Uterus (tissue), 4 donors: ENCODE measurements at places on chromosomes 11 and 22.

DNA sequence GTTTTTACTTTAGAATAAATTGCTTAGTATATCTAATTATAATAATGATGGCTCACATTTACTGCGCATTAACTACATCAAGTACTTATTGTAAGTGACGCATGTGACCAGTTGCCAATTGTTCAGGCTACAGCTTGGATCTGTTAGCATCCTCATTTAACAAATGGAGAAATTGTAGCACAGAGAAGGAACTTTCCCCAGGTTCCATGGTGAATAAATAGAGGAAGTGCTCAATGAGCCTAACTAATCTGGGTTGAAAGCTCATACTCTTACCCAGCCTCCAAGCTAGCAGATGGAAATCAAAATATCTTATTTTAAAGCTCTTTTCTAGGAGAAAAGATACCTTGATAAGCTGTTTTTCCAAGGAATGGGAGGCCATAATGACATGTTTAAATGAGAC lies 19.8 kb downstream of the MMP27 start:
- DNase-seq = no peak

- DNase-seq = no peak
Measured at GRCh38 chr11:91396236-91397133, 828.1 kb upstream of the FAT3 start.

DNA sequence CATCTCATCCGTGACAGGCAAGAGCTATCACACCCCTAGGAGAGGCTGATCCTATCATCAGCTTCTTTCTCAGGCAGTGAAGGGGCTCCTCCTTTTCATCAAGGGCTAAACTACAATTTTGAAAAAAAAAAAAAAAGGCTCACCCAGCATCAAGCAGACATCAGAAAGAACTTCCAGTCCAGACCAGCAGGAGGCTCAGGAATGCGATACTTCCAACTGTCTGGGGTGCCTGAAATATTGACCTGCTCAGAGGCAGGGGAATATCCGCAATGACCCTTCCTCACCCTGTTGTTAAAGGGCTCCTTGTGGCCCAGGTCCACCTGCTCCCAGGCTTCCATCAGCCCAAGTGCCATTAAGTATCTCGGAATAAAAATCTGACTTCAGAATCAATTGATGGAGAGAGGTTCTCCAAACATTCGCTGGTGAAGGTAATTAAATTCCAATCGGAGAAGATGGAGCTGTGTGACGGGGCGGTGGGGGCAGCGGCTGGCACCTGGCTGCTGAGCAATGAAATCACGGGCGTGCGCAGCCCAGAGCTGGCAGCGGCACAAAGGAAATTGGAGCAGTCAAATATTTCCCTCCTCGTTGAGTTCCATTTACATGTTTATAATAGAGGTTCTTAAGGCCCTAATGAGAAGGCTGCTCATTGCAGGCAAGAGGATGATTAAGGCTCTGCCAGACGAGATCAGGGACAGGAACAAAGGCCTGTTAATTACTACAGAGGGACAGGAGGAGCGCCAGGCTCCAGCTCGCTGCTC lies 69.0 kb upstream of the THY1 start:
- no peak for DNase-seq

GRCh38 chr22:46574993-46575910 lies 37.8 kb upstream of the CELSR1 start:
- no peak for DNase-seq

GRCh38 chr22:37413546-37413945 lies 13.7 kb downstream of the ELFN2 start:
- DNase-seq = no peak

GRCh38 chr22:44522526-44523170 lies 24.6 kb upstream of the RTL6 start:
- no peak for DNase-seq

DNA sequence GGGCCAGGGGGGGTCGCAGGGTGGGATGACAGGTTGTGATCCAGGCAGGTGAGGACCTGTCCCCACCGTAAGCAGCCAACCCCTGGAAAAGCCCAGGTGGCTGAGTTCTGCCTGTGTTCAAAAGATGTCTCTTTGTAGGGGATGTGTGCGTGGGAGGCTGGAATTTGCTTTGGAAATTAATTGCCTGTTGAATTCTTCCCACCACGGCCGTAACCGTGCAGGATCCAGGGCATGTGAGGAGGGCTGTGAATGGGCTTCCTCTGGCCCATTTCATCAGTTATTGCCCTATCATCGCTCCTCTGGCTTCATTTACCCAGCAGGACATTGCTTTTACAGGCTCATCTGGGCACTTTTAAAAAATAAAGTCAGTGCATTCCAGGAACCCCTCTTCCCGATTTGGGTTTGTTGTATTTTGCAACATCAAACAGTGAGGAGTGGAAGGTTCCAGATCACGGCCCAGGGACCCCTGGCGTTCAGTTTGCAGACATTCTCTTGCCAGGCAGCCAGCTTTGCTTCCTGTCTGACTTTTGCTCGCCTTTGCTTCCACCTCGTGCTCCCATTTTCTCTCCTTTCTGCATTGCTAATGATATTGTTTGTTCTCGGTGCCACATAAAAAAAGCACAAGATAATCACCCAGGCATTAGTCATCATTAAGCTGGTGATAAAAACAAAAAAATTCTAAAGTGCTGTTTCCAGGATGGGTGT lies 1306.6 kb downstream of the BRD1 start:
- no peak for DNase-seq
